Fibroblast of skin of back (primary cell): ENCODE measurements at places on chromosomes 5 and 9.
A peak's percentile ranks its signal among the peaks of the same experiment; 100 is the strongest.

GRCh38 chr5:135829681-135830383, 4.6 kb upstream of the SLC25A48 start:
- peak; percentile 55 for DNase-seq

DNA sequence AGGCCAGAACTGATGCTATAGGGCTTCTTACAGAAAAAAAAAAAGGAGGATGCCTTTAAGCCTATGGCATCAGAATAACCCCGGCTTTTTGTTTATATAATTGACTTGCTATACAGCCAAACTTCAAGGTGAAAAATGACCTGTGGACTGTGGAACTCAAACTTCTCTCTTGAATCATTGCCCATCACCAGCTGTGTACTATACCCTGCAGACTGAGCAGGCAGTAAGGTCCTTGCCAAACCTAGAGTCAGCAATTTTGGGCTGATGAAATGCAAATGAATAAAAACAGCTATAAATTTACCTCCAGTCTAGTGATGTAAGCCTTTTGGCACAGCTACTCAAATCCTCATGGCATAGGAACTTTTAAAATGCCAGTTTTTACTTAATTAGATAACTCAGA, 44.5 kb upstream of the PPP3R2 start:
- no peak for DNase-seq

DNA sequence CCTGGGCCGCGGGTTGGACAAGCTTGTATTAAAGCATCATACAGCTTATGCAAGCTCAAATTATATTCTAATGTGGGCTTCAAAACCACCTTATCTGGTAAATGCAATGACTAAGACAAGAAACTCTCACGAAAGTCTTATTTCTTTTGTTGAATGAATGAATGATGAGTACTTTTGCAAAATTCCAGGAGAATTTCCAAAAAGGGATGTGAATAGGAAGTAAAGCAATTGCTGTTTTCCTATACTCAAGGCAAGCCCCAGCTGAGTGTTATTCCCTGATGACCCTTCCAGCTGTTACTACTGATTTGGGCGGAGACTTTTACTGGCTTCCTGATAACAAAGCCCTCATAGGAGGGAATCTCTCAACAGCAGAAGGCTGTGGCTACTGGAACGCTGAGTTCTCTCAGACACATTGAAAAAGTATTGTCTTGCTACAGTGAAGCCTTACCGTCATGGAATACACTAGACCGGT, 162.8 kb downstream of the SREK1 start:
- no peak for DNase-seq

DNA sequence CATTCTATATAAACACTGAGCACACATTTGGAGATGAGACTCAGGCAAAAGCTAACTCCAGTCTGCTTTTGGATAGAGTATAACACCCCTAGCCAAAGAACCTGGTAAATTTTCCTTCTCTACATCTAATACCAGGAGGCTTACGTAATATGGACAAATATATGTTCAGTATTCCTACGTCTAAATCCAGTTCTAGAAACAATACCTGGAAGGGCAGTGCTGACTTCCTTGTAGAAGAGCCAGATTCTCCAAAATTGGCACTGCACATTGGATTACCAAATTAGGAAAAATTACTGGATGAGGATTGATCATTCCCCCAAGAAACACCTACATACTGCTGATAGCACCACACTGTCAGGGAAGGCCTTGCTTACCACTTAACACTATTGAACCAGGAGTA, 247.4 kb downstream of the SAXO1 start:
- DNase-seq, result no peak

GRCh38 chr5:10173716-10174115, 76.0 kb downstream of the ATPSCKMT start:
- DNase-seq, result no peak

DNA sequence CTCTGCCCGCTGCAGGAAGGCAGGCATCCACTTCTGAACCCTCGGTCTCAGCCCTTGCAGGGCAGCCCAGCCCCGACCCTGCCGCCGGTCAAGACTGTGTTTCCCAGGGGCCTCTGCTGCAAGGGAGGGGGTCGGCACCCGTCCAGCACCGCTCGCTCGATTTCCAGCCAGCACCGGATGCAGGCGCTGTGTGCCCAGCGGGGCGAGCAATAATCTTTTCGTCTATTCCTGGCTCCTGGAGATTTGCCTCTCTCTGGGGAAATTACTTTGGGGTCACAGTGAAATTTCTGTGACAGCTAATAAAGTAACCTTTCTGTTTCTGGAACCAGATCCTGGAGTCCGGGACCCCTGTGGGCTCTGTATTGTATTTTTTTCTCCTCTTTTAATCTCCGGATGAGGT, 155.3 kb downstream of the COL23A1 start:
- DNase-seq, result no peak

- no peak for DNase-seq
These were observed 1.1 kb downstream of the DIAPH1 start for GRCh38 chr5:141617682-141618029.

- DNase-seq, result no peak
These were observed 29.9 kb upstream of the TGFBI start for GRCh38 chr5:135998889-135999288.

DNA sequence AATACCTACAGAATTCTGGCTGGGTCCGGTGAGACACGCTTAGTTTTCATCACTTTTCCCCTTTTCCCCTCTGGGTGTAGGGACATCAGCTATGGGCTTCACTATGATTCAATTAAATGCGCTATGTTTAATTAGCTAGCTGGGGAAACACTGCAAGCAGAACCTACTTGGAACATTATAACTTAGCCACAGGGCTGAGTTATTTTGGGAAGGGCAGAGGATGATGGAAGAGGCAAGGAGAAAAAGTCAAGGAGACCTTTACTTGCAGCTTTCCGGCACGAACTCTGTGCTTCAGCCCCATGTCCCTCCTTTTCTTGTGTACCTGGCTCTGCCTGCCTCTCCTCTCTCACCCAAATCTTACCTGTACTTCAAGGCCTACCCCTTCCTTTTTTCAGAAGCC, 62.8 kb downstream of the KIF4B start:
- no peak for DNase-seq

GRCh38 chr9:108703429-108703828, 152.4 kb downstream of the ACTL7B start:
- DNase-seq, result no peak

GRCh38 chr5:6752236-6752635, 39.0 kb downstream of the TENT4A start:
- DNase-seq, result no peak

- DNase-seq, result peak; percentile 75
These were observed 2.0 kb upstream of the PHPT1 start for GRCh38 chr9:136847088-136847825.

- DNase-seq, result no peak
These were observed 2.2 kb downstream of the PCDHA13 start for GRCh38 chr5:140883927-140884697.

DNA sequence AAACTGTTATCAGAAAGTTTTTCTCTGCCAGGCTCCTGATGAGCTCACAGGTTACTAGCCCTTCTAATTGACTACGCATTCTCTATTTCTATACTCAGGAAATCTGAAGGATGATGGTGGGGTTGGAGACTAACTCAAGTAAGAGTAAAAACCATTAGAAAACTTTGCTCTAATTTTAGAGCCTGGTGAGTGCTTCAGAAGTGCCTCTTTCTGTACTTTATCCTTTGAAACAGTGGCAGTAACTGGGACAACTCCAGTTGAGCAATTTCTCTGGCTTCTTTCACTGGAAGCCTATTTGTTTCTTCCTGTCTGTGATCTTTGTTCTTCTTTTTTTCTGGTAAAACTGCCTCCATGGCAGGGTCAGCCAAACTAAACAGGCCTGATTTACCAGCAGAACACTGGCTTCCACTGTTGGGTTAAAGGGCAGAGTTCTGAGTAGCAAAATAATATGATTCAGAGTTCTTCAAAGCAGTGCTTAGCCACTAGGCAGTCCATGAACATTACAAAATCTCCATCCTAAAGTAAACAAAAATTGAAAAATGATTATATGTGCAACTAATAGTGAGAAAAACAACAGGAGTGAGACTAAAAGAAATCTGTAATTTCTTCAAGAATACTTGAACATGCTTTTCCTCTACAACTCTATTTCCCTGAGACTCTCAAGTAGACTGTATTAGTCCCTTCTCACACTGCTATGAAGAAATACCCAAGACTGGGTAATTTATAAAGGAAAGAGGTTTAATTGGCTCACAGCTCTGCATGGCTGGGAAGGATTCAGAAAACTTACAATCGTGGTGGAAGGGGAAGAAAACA, 79.8 kb downstream of the MROH2B start:
- no peak for DNase-seq

DNA sequence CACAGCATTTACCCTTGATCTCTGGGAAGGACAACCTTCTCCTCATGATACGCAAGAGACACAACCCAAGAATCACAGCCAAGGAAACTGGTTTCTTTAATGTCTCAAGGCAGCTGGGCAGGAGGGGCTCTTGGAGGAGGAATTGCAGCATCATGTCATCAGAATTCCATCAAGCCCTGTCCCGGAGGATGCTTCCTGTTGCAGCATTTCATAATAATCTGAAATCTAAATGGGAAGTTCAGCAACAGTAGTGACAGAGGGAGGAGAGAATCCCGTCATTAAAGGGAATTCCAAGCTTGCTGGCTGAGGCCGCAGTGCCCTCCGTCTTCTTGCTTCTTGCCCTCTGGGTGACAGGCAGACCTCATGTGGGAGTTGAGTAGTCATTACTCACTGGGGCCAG, 192.7 kb downstream of the TENT4A start:
- peak; percentile 0 for DNase-seq

DNA sequence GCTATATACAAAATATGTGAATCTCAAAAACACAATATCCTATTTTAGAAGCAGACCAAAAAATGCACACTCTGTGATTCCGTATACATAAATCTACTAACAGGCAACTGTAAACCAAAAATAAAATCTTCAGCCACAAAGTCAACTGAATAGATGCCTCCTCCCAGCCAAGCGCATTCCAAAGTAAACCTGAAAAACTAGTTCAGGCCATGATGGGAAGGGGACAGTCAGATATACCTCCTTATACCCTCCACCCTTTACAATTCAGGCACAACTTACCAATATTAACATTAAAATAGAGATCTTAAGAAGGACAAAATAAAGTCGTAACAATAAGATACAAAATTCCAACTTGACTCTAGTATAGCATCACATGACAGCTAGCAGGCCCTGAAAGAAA, 1604.5 kb upstream of the NUDT12 start:
- DNase-seq, result no peak

GRCh38 chr5:135599421-135600151, 20.8 kb upstream of the CXCL14 start:
- DNase-seq, result no peak

DNA sequence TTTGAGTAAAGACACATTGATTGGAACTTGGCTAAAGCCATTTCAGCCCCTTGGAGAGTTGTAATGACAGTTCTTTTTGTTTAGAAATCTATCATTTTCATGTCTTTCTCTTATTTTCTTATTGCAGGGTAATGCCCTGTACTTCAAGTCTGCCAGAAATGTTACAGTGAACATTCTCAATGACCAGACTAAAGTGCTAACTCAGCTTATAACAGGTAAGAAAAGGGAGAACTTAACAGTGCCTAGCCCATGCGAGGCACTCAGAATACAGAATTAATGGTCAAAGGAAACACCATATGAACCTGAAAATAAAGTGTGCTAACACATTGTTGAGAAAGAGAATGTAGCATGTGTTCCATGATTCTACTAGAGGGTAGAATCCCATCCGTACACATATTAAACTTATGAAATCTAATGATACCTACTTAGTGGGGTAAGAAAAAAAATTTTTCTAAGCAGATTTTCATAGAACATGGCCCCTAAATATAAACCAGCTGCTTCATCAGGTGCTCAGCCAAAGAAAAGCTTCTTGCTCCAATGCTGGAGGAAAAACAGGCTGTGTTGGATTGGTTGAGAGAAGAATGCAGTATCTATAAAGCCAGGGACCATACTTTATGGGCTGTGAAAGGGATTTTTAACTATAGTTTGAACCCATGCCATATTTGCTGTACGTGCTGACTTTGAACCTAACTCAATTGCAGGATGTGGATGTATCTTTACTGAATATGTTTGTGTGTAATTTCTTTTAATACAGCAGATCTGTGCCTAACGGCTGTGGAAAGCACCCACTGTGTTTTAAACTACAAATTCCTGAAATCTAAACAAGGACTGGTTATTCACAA, 260.8 kb upstream of the PPP1R2B start:
- DNase-seq, result no peak

- no peak for DNase-seq
These were observed 8.8 kb downstream of the BARHL1 start for GRCh38 chr9:132591244-132591643.

DNA sequence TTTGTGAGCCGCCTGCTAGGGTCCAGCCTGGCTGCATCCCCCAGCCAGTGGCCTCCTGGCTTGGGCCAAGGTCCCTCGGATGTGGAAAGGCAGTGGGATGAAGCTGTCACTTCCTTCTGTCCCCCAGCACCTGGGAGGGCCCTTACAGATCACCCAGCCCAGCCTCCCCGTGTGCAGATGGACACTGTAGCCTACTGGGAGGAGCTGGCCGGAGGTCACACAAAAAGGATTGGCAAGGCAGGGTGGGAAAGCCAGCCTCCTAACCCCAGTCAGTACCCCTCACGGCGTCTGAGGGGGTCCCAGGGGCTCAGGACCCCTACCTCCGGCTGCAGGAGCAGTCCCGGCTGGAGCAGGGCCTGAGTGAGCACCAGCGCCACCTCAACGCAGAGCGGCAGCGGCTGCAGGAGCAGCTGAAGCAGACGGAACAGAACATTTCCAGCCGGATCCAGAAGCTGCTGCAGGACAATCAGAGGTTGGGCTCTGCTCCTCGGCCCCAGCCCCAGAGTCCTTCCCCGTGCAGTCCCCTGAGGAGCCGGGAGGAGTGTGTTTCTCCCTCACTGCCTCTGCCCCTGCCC, 28.3 kb downstream of the LRSAM1 start:
- DNase-seq, result no peak

DNA sequence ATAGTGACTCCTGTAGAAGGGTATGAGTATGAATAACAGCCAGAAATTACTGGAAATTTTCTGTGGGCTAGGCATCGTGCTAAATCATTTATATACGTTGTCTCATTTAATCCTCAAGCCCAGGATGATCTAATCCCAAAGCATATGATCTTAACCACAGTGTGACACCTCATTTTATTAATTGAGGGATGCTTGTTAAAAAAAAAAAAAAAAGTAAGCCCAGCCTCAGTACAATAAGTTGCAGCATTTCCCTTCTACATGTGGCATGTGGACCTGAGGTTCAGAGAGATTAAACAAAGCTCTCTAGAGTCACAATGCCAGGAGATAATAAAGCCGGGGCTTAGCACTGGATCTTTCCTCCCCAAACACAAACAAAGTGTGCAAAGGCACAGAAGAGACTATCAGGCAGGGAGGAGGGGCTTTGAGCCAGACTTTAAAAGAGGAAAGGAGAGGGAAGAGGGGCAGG, 49.5 kb downstream of the KLF4 start:
- no peak for DNase-seq

DNA sequence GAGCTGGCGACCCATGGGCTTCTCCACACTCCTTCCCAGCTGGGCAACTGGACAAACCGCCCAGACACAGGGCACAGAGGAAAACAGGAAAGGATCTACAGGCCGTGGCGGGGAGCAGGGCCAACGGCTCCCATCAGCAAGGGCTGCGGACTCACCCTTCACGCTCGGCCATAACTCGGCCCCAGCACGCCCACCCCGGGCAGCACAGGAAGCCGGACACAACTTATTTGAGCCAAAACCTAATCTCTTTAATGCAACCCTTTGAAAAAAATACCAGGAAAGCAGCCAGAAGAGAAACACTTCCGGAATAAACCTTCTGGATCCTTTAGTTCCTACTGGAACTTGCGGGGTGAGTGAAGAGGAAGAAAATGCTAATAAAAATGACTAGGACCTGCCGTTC, 59.9 kb downstream of the VAV2 start:
- no peak for DNase-seq
